Breast epithelium (tissue), 4 donors: ENCODE measurements at places on chromosomes 5 and 9. TPM values are rescaled to one million over a fixed set of nuclear protein-coding genes. Genes with fewer than 3 reads are reported as not detected.

Gene PIP5K1B
- total RNA-seq, result 0.80 TPM

GRCh38 chr9:130020618-130021017 lies 22.4 kb downstream of the FNBP1 start:
- H3K27ac ChIP-seq, result peak overlapping the region; percentile 50

GRCh38 chr5:64229163-64229774 lies 63.6 kb downstream of the RNF180 start:
- no peaks in the 10 kb centered on the region for H3K36me3 ChIP-seq
- DNase-seq, result no peak

- no peaks in the 10 kb centered on the region for H3K36me3 ChIP-seq
- DNase-seq, result no peak
- H3K4me3 ChIP-seq, result no peak overlapping the region
- H3K27ac ChIP-seq, result peak overlapping the region; percentile 8
Measured at GRCh38 chr9:77158772-77159513, 18.4 kb upstream of the VPS13A start.

- no peak overlapping the region for H3K27ac ChIP-seq
- no peaks in the 10 kb centered on the region for H3K36me3 ChIP-seq
- DNase-seq, result peak; percentile 43
Measured at GRCh38 chr5:178192787-178193186, 5.6 kb upstream of the GMCL2 start.

DNA sequence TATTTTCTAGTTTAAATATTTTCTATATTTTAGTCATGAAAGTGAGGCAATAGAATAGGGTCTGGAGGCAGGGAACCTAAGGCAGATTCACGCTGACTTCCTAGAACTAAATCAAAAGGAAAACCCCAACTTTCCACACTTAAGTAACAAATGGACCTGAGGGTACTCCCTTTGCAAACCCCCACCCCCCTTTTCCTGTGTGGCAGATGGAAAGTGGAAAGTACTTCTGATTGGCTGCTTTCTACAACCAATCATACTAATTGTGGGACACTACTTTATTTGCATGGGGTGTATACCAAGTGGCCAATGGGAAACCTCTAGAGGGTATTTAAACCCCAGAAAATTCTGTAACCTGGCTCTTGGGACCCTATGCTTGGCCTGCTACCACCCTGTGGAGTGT lies 4.8 kb upstream of the CENPH start:
- H3K36me3 ChIP-seq, result no peaks in the 10 kb centered on the region
- no peaks in the 10 kb centered on the region for H3K4me1 ChIP-seq
- no peaks in the 10 kb centered on the region for H3K27me3 ChIP-seq
- H3K4me3 ChIP-seq, result no peak overlapping the region

GRCh38 chr9:107648153-107648715 lies 158.7 kb upstream of the KLF4 start:
- no peak overlapping the region for H3K27ac ChIP-seq
- no peak for DNase-seq
- H3K27me3 ChIP-seq, result no peaks in the 10 kb centered on the region
- no peaks in the 10 kb centered on the region for H3K4me1 ChIP-seq

Gene CAAP1
- 12.3 TPM for total RNA-seq

GRCh38 chr9:15231788-15232635 lies 75.0 kb downstream of the TTC39B start:
- no peaks in the 10 kb centered on the region for H3K27me3 ChIP-seq
- no peak for DNase-seq
- H3K4me1 ChIP-seq, result no peaks in the 10 kb centered on the region
- H3K27ac ChIP-seq, result no peak overlapping the region
- no peak overlapping the region for H3K4me3 ChIP-seq

Gene SUSD3
- 45.9 TPM for total RNA-seq

Gene NIM1K
- total RNA-seq, result 0.33 TPM

GRCh38 chr5:157400741-157401495 lies 59.1 kb upstream of the NIPAL4 start:
- no peaks in the 10 kb centered on the region for H3K27me3 ChIP-seq
- H3K4me1 ChIP-seq, result no peaks in the 10 kb centered on the region
- H3K27ac ChIP-seq, result no peak overlapping the region
- DNase-seq, result no peak
- no peaks in the 10 kb centered on the region for H3K36me3 ChIP-seq
- no peak overlapping the region for H3K4me3 ChIP-seq

DNA sequence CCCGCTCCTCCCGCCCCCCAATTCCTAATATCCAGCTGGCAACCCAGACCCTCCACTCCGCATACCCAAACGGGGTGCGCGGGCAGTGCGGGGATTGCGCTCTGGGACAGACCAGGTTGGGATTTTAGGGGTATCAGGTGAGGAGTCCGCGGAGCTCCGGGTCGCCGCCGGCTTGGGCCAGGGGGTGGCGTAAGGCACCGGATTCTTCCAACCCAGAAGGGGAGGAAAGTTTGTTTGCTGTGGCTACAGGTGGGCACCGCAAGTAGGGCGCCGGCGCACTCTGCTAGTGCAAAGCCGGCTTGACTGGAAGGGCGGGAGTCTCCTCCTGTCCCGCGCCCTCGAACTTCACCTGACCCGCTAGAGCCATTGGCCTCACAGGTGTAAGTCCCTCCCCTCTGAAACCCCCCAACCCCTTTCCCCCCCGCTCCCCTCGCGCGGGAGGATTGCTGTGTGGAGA lies 709 bp downstream of the IQGAP2 start:
- peak; percentile 61 for DNase-seq
- peak overlapping the region; percentile 84 for H3K4me3 ChIP-seq
- H3K4me1 ChIP-seq, result no peaks in the 10 kb centered on the region
- no peaks in the 10 kb centered on the region for H3K36me3 ChIP-seq
- H3K27me3 ChIP-seq, result no peaks in the 10 kb centered on the region

DNA sequence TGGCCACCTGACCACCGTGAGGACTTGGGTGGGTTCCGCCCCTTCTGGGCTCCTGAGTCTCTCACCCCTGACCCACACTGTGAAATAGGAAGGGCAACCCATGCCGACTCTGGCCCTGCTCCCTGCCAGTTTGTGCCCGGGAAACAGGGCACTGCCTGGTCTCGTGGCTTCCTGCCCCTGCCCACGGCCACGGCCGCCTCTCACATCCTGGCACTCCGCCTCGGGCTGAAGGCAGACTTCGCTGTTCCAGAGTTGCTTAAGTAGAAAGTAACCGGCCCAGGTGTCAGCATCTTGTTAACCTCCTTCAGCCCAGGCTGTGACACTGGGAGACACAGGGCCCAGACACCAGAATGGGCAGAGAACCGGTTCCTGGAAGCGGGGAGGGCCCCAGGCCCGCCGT lies 68.7 kb upstream of the RNU6ATAC start:
- H3K27ac ChIP-seq, result peak overlapping the region; percentile 19
- H3K4me3 ChIP-seq, result no peak overlapping the region
- H3K27me3 ChIP-seq, result no peaks in the 10 kb centered on the region
- DNase-seq, result no peak

GRCh38 chr9:33619666-33620404 lies 95.8 kb downstream of the ANKRD18B start:
- no peak for DNase-seq
- H3K4me3 ChIP-seq, result no peak overlapping the region
- no peaks in the 10 kb centered on the region for H3K36me3 ChIP-seq
- H3K4me1 ChIP-seq, result no peaks in the 10 kb centered on the region
- H3K27ac ChIP-seq, result no peak overlapping the region

Gene SPINK1
- not detected for total RNA-seq

Gene RALGPS1
- total RNA-seq, result 30.7 TPM

GRCh38 chr9:83959061-83959460 lies 21.0 kb downstream of the HNRNPK start:
- no peak overlapping the region for H3K4me3 ChIP-seq
- H3K27me3 ChIP-seq, result no peaks in the 10 kb centered on the region
- H3K4me1 ChIP-seq, result no peaks in the 10 kb centered on the region
- DNase-seq, result no peak
- no peak overlapping the region for H3K27ac ChIP-seq

DNA sequence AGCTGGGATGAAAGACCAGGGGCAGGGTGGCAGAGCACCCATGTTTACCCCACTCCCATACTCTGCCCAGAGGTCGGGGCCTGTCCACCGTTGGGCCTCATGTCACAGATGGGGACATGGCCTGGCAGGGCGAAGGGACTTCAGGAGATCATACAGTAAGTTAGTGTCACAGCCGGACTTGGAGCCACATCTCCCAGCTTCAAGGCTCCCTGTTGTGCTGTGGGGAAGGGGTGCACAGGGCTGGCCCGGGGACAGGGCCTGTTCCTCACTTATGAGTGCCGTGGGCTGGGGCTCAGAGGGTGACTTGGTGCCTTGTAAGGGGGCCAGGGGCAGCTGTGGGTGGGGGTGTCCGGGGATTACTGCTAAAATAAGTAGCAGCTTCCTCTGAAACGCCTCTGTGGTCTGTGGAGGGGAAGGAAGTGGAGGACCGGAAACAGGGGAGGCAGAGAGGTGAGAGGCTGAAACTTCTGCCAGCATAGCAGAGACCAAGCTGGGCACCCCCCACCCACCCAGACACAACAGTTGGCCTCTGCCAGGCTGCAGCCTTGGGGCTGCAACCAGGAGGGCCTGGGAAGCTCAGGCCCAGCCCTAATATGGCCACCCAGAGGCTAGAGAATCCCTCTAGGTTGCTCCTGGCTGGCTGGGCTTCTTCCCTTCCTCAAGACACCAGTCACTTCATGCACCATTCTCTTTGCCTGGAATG lies 41.1 kb upstream of the NEK6 start:
- peak overlapping the region; percentile 6 for H3K27ac ChIP-seq
- H3K4me1 ChIP-seq, result no peaks in the 10 kb centered on the region
- H3K36me3 ChIP-seq, result no peaks in the 10 kb centered on the region
- no peak overlapping the region for H3K4me3 ChIP-seq

- H3K4me1 ChIP-seq, result no peaks in the 10 kb centered on the region
- H3K27me3 ChIP-seq, result no peaks in the 10 kb centered on the region
- no peak overlapping the region for H3K4me3 ChIP-seq
- no peak overlapping the region for H3K27ac ChIP-seq
- no peak for DNase-seq
Measured at GRCh38 chr9:76231001-76231400, 163.2 kb downstream of the RFK start.

DNA sequence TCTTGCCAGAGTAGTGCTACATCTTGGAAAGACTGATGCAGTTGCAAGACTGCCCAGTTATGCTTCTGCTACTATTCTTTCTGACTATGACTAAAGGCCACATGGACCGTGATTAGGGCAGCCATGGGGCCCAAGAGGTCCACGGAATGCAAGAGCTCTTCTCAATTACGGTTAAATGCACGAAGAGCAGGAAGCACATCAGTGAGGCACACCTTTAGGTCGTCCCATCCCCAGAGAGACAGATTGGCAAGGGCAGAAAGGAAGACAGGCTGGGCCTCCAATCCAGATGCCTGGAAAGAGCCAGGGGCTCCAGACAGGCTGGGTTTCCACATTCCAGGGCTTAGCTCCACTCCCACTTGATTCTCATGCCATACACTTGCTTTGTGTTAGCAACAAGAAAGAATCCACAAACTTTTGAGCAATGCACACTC lies 132.3 kb upstream of the SLIT3 start:
- no peak overlapping the region for H3K4me3 ChIP-seq
- no peak overlapping the region for H3K27ac ChIP-seq
- no peak for DNase-seq
- H3K27me3 ChIP-seq, result no peaks in the 10 kb centered on the region

DNA sequence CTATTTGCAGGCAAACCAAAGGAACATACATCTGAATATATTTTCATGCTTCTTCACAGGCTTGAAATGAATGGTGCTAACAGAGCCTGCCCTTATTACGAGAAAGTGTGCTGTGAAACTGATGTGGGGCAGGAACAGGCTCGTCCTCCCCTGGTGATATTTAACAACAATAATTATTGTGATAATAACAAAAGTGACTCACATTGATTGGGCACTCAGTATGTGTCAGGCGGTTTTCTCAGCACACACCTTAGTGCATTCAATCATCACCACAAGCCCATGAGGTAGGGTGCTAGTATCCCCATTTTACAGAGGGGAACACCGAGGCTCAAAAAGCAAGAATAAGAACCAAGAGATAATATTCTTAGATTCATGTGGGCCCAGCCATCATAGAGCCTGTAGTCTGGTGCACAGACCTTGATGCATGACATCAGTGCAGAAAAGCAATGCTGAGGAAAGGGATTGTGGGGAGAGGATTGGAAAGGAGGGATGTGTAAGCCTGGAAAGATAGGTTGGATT lies 18.1 kb upstream of the BOD1 start:
- no peak for DNase-seq
- no peaks in the 10 kb centered on the region for H3K4me1 ChIP-seq
- no peak overlapping the region for H3K27ac ChIP-seq
- H3K27me3 ChIP-seq, result no peaks in the 10 kb centered on the region

- DNase-seq, result no peak
- H3K4me1 ChIP-seq, result no peaks in the 10 kb centered on the region
- H3K27me3 ChIP-seq, result no peaks in the 10 kb centered on the region
- H3K36me3 ChIP-seq, result no peaks in the 10 kb centered on the region
Measured at GRCh38 chr9:107983762-107984161, 494.2 kb upstream of the KLF4 start.

GRCh38 chr9:76336027-76336426 lies 58.2 kb downstream of the RFK start:
- H3K27ac ChIP-seq, result no peak overlapping the region
- DNase-seq, result no peak
- H3K36me3 ChIP-seq, result no peaks in the 10 kb centered on the region
- H3K4me3 ChIP-seq, result no peak overlapping the region

GRCh38 chr5:106843812-106844416 lies 826.8 kb downstream of the EFNA5 start:
- no peak overlapping the region for H3K27ac ChIP-seq
- H3K4me3 ChIP-seq, result no peak overlapping the region
- no peak for DNase-seq

Gene SYK
- total RNA-seq, result 25.9 TPM

Gene TRIM36
- total RNA-seq, result 1.8 TPM

- no peak overlapping the region for H3K4me3 ChIP-seq
- no peaks in the 10 kb centered on the region for H3K27me3 ChIP-seq
- no peaks in the 10 kb centered on the region for H3K4me1 ChIP-seq
- H3K27ac ChIP-seq, result no peak overlapping the region
Measured at GRCh38 chr5:157926977-157927376, 68.0 kb upstream of the CLINT1 start.

DNA sequence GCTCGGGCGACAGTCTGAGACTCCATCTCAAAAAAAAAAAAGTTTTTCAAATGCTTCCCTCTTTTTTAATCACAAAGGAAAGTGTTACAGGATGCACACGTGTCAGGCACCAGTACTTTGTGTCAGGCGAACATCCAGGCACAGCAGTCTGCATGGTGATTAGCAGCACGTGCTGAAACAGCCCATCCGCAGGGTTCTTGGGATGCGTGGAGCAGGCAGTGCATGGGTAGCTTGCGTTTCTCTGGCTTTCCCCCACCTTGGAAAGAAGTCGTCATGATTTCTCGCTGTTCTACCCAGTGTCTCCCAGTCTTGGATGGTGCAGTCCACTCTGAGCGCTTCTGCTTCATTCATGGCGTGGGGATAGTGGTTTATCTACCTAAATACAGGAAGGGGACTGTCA lies 35.4 kb downstream of the GPR107 start:
- H3K4me3 ChIP-seq, result no peak overlapping the region
- no peaks in the 10 kb centered on the region for H3K36me3 ChIP-seq
- no peak overlapping the region for H3K27ac ChIP-seq
- H3K27me3 ChIP-seq, result no peaks in the 10 kb centered on the region
- H3K4me1 ChIP-seq, result no peaks in the 10 kb centered on the region
- DNase-seq, result no peak

GRCh38 chr9:37062336-37062735 lies 28.3 kb upstream of the PAX5 start:
- no peaks in the 10 kb centered on the region for H3K36me3 ChIP-seq
- no peaks in the 10 kb centered on the region for H3K4me1 ChIP-seq
- H3K27me3 ChIP-seq, result peaks cover 7% of the 10 kb centered on the region
- DNase-seq, result no peak
- H3K27ac ChIP-seq, result no peak overlapping the region

GRCh38 chr5:84227236-84227635 lies 157.4 kb downstream of the EDIL3 start:
- H3K4me1 ChIP-seq, result no peaks in the 10 kb centered on the region
- no peak for DNase-seq
- no peaks in the 10 kb centered on the region for H3K36me3 ChIP-seq
- no peak overlapping the region for H3K4me3 ChIP-seq
- no peaks in the 10 kb centered on the region for H3K27me3 ChIP-seq
- no peak overlapping the region for H3K27ac ChIP-seq
